COR-L47 (cell line): ENCODE measurements at places on chromosomes 3 and 15.

GRCh38 chr3:39513791-39514369 is 46.4 kb downstream of the MOBP start:
- no peak for DNase-seq

GRCh38 chr3:46750555-46751038 is 32.9 kb upstream of the PRSS50 start:
- no peak for DNase-seq

- DNase-seq, result no peak
Measured at GRCh38 chr3:170222647-170223541, 670 bp downstream of the PRKCI start.

GRCh38 chr3:149534082-149534481 is 59.6 kb downstream of the TM4SF4 start:
- no peak for DNase-seq

- DNase-seq, result no peak
Measured at GRCh38 chr3:121667333-121667732, 6.6 kb upstream of the HCLS1 start.

- no peak for DNase-seq
Measured at GRCh38 chr3:129603991-129604749, 2.3 kb downstream of the PLXND1 start.

DNA sequence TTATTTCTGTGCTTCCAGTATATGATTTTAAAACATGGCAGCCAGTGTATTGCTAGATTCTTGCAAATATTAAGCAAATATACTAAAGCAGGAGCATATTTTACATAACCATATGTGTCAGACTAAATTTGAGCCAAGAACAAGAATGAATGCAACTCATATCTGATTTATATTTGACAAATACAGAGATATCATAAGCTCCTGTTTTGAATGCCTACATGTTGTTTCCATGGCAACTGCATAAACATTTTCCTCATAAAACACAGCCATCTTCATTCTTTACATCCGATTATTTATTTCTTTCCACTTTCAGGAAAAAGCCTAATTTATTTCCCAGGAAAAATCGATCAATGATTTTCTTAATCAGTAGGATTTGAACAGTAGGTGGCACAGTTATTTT is 172.2 kb upstream of the TSPAN3 start:
- DNase-seq, result no peak

- no peak for DNase-seq
Measured at GRCh38 chr3:161081633-161082032, 23.5 kb downstream of the B3GALNT1 start.

- DNase-seq, result no peak
Measured at GRCh38 chr3:9686050-9686550, 17.5 kb upstream of the CPNE9 start.

DNA sequence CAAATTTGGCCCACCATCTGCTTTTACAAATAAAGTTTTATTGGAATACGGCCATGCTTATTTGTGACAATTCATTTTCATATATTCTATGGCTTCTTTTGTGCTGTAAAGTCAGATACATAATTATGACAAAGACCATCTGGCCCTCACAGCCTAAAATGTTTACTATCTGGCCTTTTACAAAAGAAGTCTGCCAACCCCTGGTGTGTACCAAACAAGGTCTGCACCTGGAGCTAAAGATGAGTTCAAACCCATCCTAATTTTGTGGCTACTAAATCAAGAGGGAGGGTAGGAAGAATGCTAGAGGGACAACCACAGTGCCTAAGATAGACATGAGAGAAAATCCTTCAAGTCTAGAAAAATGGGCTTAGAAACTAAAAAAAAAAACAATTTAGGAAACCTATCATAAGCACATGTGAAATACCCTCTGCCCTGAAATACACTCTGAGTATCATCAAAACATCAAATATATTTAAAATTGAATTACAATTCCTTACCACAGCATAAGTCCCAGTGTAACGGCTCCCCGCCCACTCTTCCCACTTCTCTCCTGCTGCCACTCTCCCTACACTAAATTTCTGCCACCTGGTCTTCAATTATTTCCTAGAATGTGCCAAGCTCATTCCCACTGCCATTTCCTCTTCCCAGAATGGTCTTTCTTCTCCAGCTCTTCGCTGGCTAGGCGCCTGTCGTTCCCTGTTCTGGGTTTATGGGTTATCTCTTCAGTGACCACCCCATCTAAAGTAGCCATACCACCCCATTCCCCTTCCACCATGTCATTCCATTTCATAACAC is 950.7 kb upstream of the CFAP20DC start:
- DNase-seq, result peak; percentile 68

DNA sequence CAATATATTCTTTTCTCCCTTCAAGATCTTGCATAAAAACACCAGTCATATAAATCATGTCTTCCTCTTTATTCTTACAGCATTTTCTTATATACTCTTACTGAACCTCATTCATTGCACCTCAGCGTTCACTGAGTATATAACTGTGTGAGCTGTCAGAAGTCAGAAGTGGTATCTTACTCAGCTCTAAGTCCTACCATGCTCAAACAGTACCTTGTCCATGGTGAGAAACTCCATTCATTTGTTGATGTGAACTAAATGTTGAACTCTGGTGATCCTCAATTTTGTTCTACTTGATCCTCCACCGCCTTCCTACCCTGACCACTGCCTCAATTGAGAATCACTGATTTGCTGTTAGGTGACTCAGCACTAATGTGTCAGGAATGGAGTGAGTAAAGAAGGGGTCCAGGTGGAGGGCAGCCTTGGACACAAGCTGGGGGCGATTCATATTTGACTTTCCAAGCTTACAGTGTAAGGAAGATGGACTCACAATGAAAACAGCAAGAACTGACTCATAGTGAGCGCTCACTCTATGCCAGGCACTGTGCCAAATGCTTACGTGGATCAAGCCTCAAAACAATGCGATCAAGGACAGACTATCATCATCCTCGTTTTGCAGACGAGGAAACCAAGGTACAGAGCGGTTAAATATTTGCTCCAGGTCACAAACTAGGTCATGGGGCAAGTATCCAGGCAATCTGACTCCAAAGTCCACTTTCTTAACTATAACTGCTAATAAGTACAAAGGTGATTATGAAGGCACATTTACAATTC is 13.5 kb upstream of the ZFYVE19 start:
- no peak for DNase-seq

GRCh38 chr15:99324082-99324620 is 72.9 kb downstream of the LRRC28 start:
- DNase-seq, result no peak

DNA sequence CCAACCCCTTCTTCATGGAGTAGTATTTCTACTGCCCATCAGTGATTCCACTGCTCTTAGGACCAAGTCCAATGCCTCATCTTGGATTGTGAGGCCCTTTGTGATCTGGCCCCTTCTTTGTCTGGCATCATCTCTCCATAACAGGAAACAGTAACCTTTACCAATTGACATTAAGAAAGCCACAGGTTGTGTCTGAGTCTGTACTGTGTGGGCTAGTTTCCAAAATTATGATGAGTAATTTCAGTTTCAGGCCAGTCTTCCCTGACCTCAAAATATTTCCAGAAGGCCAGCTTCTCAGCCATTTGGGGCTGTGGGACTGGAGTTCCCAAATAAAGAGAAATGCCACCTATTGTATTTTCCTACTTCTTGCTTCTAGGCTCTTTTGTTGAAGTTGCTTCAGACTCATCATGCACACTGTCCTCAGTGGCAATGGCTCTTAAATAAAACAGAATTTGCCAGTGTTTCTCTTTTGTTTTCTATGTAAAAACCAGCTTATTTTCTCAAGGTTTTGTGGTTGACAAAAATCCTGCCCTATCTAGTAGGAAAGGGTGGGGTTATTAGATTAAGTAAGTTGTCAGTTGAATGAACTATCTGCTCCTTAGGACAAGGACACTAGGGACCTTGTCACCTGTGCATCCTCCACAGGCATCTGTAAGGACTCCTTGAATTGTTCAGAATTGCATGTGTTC is 47.0 kb upstream of the ACKR4 start:
- DNase-seq, result no peak

- no peak for DNase-seq
Measured at GRCh38 chr3:47634996-47635395, 56.3 kb upstream of the CSPG5 start.

- DNase-seq, result no peak
Measured at GRCh38 chr15:98722645-98723044, 74.3 kb downstream of the IGF1R start.

GRCh38 chr3:11845651-11846050 is 1.0 kb downstream of the TAMM41 start:
- no peak for DNase-seq

- no peak for DNase-seq
Measured at GRCh38 chr3:99969136-99969535, 145.2 kb downstream of the FILIP1L start.
